ENCODE measurements at places on chromosomes 7 and 10.

GRCh38 chr7:108515013-108515412 lies 10.9 kb downstream of the PNPLA8 start:
- DNase-seq, result no peak

DNA sequence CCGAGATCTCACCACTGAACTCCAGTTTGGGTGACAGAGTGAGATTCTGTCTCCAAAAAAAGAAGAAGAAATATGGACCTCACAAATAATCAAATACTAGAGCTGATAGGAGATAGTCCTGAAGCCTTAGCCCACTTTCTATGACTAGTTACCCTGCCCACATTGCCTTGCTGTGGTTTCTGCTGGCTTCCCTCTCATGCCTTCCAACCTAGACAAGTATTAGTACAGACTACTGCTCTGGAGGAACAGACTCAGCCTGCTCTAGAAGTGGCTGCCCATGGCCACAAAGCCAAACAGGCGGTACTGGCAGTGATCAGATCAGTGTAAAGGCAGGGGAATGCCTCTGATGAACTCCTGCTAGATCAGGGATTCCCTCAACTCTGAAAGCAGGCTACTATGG lies 89.7 kb upstream of the PRKAR2B start:
- DNase-seq, result no peak

- DNase-seq, result no peak
These were observed 26.4 kb downstream of the RAB11FIP2 start for GRCh38 chr10:118020365-118020764.

- no peak for DNase-seq
These were observed 649.1 kb downstream of the TNS3 start for GRCh38 chr7:46932676-46933424.

DNA sequence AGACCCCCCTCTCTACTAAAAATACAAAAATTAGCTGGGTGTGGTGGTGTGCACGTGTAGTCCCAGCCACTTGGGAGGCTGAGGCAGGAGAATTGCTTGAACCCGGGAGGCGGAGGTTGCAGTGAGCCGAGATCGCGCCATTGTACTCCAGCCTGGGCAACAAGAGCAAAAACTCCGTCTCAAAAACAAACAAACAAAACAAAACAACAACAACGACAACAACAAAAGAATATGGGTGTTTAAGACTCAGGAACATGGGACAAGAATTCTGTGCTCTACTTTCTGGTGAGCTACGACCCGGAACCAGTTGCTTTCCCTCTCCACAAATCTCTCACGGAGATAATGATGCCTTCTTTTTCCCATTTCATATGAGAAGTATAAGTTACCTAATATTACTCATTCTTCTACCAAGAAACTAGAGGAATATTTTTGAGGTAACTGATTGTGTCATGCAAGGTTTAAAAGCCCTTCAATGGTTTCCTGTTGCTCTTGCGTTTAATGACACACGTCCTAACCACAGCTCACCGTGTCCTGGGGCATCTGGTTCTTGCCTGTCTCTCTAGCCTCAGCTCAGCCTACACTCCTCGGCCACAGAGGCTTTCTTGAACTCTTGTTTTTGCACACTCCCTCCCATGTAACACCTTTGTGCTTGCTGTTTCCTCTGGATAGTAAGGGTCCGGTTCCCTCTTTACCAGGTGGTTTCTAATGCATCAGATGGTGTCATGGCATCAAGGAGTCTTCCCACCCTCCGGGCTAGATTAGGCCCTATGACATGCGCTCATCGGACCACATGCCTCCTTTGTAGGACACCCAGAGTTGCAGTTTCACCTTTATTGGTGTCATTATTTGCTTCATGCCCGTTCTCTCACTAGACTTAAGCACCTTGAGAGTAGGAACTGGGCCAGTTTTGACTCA lies 67.5 kb downstream of the PFKFB3 start:
- no peak for DNase-seq

DNA sequence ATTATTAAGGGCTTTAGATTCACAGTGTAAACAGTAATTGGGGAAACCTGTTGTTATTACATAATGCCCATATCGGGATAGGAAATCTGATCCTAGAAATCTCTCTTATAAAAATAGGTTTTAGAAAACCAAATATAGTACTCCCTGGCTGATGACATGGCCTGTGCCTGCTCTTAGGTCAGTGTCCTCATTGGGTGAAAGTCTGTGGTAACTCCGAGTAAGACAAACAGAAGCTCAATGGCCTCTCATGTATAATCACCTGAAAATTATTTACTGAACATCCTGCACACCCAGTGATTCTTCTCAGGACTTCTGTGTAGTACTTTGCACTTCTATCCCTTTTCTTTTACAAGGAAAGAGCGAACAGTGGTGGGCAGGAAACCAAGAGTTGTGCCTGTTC lies 37.8 kb downstream of the SEM1 start:
- no peak for DNase-seq

DNA sequence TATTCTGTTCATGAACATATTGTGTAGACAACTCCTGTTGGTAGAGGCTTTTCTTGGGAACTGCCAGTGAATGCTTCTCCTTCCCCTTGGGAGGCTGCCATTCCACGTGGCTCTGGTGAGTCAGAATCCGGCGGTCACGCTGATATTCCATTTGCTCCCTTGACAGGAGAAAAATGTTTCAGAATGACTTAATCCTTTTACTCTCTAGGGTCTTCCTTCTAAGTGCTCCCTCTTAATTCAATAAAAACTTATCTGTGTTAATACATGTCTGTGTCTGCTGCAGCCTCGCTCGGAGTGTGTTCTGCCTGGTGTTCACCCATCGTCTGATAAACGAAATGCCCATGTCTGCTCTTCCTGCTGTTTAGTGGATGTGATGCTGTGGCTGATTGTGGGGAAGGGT lies 278.6 kb downstream of the ARHGAP12 start:
- DNase-seq, result peak; percentile 15

- DNase-seq, result no peak
These were observed 1255.5 kb upstream of the PHF14 start for GRCh38 chr7:9718071-9718661.

GRCh38 chr10:58574058-58574457 lies 61.4 kb downstream of the BICC1 start:
- no peak for DNase-seq

DNA sequence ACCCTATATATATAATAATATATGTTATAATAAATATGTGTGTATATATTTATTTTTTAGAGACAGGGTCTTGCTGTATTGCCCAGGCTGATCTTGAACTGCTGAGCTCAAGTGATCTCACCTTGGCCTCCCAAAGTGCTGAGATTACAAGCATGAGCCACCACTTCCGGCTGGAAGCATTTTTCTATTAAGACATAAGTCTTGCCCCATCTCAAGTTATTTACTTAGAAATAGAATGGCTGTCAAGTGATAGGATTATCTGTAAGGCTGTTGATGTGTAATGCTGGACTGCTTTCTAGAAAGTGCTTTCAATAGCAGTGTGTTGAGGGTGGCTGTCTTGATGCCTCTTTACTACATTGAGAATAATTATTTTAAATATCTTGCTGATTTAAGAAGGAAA lies 65.2 kb downstream of the ZMYND11 start:
- no peak for DNase-seq

- no peak for DNase-seq
These were observed 108.1 kb downstream of the ITGB8 start for GRCh38 chr7:20438694-20439376.

- no peak for DNase-seq
These were observed 69.0 kb upstream of the WNT16 start for GRCh38 chr7:121259826-121260225.

GRCh38 chr10:101087965-101088364 lies 26.2 kb downstream of the KAZALD1 start:
- no peak for DNase-seq

DNA sequence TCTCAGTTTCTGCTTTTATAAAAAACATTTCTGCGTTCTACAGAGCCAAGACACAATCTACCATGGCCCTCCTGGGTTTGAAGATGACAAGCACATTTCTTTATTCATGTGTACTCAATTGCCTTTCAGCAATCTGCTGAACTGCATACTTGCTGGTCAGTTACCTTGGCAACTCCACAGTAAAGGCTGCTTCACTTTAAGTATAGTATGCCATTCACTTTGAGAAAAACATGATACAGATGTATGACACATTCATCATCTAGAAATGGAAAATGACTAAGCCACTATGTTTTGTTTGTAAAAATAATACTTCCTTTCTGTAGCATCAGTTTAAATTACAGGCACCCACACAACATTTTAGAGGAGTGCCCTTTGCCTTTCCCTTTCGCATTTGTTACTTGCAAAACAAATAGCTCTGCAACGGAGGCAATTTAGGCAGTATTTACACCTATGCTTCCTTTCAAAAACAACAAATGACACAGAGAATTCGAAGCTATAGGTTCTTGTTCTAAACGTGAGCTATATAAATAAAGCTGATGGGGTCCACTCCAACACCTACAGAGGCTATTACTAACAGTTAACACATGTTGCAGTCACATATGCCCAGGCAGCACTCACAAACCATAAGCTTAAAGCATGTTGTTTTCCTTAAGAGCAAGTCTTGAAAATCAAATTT lies 23.5 kb downstream of the SGCE start:
- DNase-seq, result peak; percentile 79

DNA sequence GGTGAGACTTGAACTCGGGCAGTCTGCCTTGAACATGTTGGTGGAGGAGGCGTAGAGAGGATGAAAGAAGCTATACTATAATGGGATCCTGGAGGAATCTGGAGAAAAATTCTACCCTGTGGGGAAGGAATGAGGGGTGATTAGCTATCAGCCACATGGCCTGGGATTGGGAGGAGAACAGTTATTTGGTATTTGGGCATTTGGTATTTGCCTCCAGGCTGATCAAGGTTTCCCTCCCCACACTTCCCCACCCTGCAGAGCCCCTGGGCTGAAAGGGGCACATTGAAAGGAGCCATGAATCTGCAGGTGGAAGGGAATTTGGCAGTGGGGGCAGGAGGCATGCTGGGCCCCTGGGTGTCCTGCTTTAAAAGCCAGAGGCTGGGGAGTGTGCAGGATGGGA lies 235.3 kb downstream of the INHBA start:
- DNase-seq, result no peak

DNA sequence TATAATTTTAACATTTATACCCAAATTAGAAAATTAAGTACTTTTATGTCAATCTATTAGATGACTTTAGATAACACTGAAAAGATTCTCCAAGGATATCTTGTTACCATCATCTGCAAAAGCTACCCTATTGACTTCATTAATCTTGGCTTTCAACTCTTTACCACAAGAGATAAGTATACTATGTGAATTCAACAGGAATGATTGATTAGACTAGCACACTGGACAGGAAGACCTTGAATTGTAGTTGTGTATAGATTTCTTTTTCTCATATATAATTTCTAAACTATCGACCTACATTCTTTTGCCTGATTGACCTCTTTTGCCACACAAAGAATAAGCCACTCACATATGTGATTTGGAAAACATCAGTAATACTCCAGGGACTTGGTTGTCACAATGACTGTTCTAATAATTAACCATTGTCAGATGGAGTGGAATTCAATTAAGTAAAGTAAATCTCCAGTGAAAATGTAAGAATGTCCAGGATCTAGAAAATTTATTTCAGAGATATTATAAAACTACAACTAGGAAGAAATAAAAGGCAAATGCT lies 1132.0 kb downstream of the SORCS1 start:
- no peak for DNase-seq

GRCh38 chr7:27051451-27051850 lies 44.3 kb downstream of the HOXA1 start:
- no peak for DNase-seq

- no peak for DNase-seq
These were observed 173.4 kb downstream of the FAM107B start for GRCh38 chr10:14601326-14601725.

- DNase-seq, result no peak
These were observed 112.1 kb upstream of the KLF6 start for GRCh38 chr10:3897156-3897555.

DNA sequence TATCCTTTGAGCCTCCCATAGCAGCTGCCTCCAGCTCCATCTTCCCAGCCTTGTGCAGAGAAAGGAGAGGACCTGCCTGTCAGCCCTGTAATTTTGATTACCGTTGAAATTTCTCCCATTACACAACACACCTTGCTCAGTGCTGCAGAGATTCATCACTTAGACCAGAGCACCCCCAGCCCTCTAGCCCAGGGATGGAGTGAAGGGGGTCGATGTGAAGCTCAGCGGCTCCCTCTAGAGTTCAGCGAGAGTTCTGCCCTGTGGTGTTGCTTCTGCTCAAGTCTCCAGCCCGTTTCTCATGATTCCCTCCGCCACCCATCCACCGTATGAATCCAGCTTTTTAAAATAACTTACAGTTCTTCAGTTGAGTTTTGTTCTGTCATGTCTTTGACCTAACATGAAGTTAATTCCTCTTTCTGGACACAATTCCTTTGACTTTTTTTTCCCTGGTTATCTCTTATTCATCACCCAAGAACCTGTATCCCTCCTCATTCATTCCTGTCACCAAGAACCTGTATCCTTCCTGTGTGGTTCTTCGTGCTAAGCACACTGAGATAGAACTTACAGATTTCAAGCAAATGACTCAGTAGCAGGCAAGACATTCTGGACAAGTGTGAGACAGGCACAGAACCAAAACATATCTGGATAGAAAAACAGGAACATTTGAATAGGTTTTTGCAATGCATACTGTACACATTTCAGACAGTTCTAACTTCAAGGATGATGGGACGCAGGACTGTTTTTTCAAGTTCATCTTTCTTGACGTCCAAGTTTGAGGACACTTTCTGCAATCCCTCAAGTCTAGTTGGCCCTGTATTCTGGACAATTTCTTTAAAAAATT lies 35.0 kb upstream of the ZNF32 start:
- no peak for DNase-seq

- DNase-seq, result no peak
These were observed 22.2 kb downstream of the CDNF start for GRCh38 chr10:14815681-14816080.

DNA sequence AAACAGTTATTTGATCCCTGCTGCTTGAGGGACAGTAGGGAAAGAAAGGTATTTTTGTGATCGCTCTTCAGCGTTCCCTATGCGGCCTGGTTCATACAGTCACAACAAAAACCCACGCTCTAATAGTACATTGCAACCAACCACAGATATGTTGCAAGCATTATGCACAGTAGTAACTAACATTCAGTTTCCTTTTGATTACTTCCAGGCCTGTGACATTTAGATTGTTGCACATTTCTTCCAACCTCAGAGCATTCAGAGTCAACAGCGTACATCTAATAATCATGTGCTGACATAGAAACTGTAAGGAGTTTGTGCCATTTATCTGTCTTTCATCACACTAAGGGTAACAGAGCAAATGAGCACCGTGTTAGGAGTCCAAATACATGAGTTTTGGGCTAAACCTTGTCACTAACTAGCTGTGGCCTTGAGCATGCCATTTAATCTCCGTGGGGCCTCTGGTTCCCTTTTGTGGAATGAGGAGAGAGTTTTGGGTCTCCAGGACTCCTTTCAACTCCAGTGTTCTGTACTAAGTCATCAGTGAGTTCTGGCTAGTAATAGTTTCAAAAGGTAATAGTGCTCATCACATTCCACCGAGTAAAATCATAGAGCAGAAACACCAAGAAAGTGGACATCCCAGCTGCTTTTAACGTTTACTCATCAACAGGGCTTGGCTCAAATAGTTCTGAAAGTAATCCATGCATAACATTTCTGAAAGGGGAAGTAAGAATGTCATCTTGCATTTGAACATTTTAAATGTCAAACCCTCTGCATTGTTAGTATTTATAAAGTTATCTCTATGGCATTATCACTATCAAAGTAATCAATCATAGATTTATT lies 99.0 kb upstream of the FZD1 start:
- DNase-seq, result no peak
